ENCODE measurements at places on chromosomes 6 and 20.

DNA sequence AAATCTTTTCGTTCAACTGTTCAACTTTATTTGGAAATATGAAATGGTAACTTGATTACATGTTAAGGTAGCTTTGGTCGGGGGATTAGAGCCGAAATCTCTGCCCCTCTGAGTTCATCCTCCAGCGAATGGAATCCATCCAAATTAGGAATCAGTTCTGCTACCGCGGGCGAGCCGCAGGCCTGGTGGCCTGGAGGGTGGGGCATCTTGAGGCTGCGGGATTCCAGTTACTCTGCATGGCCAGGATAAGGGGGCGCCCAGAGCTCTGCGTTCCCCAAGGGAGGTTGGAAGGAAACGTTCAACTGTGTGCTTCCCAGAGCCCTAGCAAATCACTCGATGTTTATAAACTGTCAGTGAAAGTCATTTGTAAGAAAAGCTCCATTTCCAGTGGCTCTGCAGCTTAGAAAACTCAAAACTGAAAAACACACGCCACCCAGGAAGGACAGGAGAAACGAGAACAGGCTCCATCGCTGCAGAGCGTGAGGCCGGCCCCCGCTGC is 262.2 kb downstream of the TAF4 start:
- no peak for DNase-seq

DNA sequence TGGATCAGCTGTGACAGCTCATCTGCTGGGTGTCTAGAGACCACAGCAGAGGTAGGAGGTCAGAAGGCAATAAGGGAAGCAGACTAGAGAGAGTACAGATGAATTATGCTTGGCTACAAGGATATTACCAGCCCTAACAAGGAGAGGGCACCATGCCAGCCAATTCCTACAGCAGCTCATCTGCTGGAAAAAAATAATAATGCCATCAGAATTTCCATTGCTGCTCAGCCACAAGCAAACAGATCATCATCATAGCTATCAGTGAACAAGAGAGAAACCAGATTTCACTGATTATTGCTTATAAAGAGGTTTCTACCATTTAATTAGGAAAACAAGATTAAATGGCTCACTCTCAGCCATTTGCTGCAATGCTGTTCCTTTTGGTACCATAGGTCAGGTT is 66.5 kb downstream of the PSMG4 start:
- no peak for DNase-seq

- DNase-seq: no peak
Observed at GRCh38 chr6:89034586-89035251, 45.8 kb upstream of the PNRC1 start.

DNA sequence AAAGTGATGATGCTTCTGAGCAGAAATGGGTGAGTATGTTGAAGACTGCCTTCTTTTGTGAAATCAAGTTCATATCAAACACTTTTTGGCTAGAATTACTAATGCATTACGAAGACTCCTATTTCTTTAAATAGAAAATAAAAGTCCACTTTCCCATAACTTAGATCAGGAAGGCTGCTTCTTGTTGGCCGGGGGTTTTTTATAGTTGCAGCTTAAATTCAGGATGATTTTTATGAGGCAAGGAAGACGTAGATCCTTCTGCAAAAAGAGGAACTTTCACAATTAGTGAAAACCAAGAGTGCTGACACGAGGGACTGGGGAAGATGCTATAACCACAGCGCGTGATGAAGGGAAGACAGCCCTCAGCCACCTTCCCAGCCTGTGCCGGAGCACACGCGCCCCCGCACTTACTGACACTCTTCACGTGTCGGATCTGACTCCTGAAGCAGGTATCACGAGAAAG is 206.1 kb upstream of the PRDM1 start:
- DNase-seq: no peak

GRCh38 chr6:49522710-49523593 is 23.2 kb downstream of the GLYATL3 start:
- no peak for DNase-seq

DNA sequence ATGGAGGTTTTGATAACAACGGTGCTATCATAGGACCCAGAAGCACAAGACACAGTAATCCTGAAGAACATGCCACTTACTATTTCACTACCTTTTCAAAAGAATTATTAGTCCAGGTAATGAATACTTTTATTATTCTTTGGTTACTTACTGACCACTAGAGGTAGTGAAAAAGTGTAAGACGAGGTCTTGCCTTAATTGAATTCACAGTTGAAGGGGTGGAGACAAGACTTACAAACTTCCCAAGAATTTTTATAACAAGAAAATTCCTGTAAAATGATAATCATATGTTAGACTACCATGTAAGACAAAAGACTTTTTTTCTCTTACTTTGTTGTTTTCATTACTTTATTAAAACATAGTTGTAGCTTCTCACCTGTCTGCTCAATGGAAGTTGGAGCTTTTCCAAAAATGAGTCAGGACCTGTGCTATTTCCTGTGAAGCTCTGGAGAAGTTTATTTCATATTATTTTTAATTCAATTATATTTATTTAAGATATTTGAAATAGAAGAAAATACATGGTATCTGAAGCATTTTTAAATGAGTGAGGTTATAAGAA is 52.4 kb downstream of the DOP1A start:
- DNase-seq: no peak

DNA sequence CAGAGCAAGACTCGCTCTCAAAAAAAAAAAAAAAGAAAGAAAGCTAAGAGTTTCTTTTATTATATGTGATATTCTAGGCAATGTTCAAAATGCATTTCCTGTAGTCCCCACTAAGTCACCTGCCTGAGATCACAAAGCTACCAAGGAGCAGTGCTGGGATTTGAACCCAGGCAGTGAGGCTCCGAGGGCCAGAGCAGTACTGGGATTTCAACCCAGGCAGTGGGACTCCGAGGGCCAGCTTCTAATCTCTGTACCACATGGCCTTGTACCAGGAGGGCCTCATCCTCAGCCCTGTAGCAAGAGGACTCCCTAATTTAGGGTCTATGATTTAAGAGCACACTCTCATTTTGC is 39.7 kb downstream of the ZMYND8 start:
- no peak for DNase-seq

DNA sequence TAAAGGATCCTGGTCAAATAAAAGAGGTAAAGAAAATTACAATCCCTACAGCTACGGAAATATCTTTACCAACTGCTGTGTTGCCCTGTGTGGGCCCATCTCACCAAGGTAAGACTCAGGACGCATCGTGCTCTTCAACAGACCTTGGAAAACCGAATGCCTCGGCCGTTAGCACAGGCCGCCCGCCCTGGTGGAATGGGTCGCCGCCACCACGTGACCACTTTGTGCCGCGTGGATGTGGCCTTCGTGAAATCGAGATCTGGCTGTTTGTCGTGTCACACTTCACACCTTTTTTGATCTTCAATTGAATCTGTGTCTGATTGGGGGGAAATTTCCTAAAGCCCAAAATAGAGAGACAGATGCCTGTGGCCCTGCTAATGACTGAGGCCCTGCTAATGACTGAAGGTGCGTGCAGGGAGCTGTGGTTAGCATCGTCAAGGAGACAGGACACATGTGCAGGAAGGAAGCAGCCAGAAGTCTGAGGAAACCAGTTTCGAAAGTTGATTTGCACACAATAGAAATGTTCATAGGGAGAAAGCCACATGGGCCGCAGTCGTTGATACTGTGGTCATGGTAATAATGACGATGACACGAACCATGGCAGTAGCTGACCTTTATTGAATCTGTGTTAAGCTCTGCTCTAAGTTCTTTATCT is 175.7 kb upstream of the SNX9 start:
- no peak for DNase-seq

DNA sequence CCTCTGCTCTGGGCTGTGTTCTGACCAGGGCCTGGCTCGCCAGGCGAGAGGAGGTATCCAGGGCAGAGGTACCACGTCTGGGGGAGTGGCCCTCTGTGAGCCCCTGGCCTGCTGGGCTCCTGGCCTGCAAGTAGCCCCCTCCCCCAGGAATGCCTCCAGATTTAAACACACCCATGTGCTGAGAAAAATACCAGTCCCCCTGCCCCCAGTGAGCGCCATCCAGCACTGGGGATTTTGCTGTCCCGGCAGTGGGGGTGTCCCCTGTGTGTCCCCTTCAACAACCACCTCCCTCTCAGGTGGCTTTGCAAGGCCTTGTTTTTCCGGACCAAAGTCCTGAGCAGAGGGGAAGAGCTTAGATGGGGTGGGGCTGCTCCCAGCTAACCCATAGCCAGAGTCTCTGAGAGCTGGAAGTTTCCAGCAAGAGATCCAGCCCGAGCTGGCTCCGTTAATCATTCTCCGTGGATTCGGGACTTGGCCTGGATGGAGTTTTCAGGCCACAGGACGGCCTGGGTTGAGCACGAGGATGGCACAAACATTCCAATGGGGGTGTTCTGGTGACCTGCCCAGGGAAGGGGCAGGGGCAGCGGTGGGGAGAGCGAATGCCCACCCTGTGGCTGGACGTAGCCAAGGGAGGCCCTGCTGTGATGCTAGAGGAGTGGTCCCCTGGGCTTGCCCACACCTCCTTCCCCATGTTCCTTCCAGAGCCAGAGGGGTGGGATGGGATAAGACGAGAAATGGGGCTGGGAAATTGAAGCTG is 29.0 kb downstream of the PCK1 start:
- DNase-seq: no peak

DNA sequence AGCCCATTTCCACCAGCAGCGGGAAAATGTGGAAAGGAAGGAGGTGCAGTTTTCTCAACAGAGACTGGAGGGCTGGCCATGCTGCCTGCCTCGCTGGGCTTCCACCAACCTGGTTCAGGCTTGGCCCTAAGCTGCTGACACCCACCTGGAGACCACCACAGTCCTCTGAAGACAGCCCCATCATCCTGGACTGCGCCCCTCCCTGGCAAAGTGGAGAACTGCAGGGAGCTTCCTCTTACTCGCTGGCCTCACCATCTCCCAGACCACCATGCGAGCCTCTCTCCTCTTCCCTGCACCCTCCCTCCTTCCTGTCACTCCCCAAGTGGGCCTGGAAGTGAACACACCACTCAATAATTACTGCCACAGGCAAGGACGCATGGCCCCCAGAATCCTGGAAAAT is 71.5 kb downstream of the PSMG4 start:
- DNase-seq: no peak

- DNase-seq: no peak
Observed at GRCh38 chr20:1434571-1435336, 31.9 kb downstream of the NSFL1C start.

DNA sequence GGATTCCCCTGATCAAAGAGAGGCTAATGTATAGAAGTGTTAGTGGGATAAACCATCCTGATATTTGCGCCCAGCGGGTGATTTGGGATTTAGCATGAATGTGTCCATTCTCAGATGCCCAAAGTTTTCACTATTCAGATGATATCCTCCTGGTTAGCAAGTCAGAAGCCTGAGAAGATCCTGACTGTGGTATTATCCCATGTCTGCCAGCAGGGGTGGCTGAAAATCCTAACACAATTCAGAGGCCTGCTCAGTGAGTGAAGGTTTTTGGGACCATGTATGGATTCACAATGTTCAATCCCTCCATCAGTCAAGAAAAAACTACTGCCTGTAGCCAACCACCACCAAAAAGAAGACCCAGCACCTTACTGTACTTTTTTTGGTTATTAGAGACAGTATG is 34.1 kb upstream of the SPACA1 start:
- DNase-seq: no peak

DNA sequence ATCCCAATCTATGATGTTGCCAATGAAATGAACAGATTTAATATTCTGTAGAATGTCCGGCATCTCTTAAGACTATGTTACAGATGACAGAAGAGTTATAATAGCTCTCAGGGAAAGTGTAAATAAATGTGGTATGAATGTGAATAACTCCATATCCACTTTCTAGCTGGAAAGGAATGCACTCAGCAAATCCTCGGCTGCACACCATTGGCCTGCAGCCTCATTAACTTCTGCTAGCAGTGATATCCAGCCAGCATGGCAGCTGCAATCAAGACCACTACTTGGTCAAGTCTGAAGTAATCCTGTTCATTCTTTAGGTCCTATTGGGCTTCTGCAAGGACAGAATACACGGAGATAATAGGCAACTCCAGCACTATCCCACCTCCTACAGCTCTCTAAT is 17.3 kb upstream of the MICA start:
- DNase-seq: no peak

DNA sequence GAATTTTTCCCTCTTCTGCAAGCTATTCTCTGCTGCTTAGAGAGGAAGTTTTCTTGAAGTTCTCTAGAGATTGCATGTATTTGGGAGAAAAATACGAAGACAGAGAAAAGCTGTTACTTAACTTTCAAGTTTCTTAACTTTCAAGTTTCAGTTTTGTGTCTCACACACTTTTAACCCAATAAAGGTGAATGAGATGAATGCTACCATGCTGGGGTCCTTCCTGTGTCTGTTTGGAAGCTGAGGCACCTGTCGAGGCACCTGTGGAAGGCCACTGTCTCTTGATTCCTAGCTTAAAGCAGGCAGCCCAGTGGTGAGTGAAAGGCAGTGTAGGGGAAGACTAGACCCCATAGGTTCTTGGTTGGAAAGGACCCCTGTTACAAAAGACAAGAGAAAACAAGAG is 372.8 kb upstream of the JARID2 start:
- DNase-seq: no peak

DNA sequence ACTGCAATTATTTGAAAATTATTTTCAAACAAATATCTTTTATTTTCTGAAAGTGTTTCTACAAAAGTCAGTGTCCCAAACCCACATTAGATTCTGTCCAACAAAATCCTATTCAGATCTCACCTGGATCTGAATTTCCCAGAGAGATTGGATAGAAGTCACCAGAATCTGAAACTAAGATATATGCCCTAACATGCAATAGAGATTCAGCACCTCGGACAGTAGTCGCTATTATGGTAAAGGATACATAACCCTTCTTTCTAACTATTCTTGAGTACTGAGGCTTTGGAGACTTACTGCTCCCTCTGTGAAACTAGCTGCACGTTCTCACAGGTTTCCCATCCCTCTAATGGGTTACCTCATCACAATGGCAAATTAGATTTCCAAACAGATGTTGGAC is 151.4 kb downstream of the ID4 start:
- peak; percentile 19 for DNase-seq

- peak; percentile 55 for DNase-seq
Observed at GRCh38 chr6:79077715-79078074, 359 bp downstream of the PHIP start.

DNA sequence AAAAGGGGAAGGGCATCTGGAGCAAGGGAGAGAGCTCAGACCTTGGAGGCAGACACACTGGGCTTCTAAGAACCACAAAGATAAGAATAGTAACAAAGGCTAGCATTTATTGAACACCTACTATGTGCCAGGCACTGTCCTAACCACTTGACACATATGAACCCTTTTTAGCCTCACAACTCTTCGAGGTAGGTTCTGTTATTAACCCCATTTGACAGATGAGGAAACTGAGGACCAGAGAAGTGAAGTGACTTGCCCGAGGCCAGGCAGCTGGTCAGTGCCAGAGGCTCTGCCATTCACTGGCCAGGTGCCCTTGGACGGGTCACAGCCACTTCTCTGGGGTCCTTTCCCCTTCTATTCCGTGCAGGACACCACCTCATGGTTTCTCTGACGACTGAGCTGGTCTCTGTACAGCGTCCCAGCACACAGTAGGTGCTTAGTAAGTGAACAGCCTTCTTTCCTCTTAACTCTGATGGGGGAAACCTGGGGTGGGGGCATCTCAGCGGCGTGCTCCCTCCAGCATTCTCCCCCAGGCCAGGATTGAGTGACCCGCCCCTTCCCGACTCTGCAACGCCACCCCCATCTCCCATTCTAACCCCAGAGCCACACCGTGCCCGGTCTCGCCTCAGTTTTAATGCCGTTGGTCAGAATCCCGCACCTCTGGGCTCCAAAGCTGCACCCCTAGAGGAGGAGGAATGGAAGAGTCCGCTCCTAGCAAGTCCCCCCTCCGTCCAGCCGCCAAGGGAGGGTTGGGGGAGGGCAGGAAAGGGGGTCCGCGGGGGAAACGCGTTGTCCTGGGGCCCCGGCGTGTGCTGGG is 55.7 kb downstream of the CD40 start:
- DNase-seq: no peak

- DNase-seq: peak; percentile 12
Observed at GRCh38 chr6:149248693-149249369, 68.7 kb upstream of the TAB2 start.

- no peak for DNase-seq
Observed at GRCh38 chr6:10140136-10140535, 274.7 kb downstream of the TFAP2A start.
